Foreskin keratinocyte (primary cell): ENCODE measurements at places on chromosomes 7 and 10. TPM values are rescaled to one million over a fixed set of nuclear protein-coding genes. Genes with fewer than 3 reads are reported as not detected.

The RAB19 gene
- total RNA-seq = 0.21 TPM in 1 of 2 replicates, not detected in the other

The ASZ1 gene
- not detected in 2 replicates for total RNA-seq

The BAMBI gene
- 3.6 and 6.8 TPM in 2 replicates for total RNA-seq

The CC2D2B gene
- total RNA-seq = 0.24 TPM in 1 of 2 replicates, not detected in the other

The ANK3 gene
- total RNA-seq = 10.1 and 11.6 TPM in 2 replicates

The GPR146 gene
- total RNA-seq = not detected in 2 replicates

The AGR2 gene
- 0.92 and 2.3 TPM in 2 replicates for total RNA-seq

The LRIT1 gene
- not detected in 2 replicates for total RNA-seq

The ADD3 gene
- 30.2 and 30.3 TPM in 2 replicates for total RNA-seq

The FBXL13 gene
- total RNA-seq = 0.17 and 0.35 TPM in 2 replicates

The CALCR gene
- not detected in 2 replicates for total RNA-seq

The POLR2J3 gene
- total RNA-seq = 22.0 and 30.0 TPM in 2 replicates

The CYP2C19 gene
- total RNA-seq = not detected in 2 replicates

The COL26A1 gene
- total RNA-seq = not detected in 2 replicates

The SFMBT2 gene
- 1.2 and 1.4 TPM in 2 replicates for total RNA-seq

The SLC39A12 gene
- total RNA-seq = not detected in 2 replicates

The NUDT13 gene
- total RNA-seq = 1.2 TPM in 2 replicates

The IDI2 gene
- total RNA-seq = not detected in 2 replicates

The RNF148 gene
- not detected in 2 replicates for total RNA-seq

The AGBL3 gene
- 0.63 and 1.3 TPM in 2 replicates for total RNA-seq

The SFTPA1 gene
- not detected in 2 replicates for total RNA-seq

The SLC26A5 gene
- not detected in 2 replicates for total RNA-seq

The PRPS1L1 gene
- not detected in 2 replicates for total RNA-seq

The PILRA gene
- 0.25 and 0.37 TPM in 2 replicates for total RNA-seq

The HOXA5 gene
- 3.8 and 4.3 TPM in 2 replicates for total RNA-seq

The GFRA1 gene
- 0.03 TPM in 1 of 2 replicates, not detected in the other for total RNA-seq

The MMP21 gene
- not detected in 2 replicates for total RNA-seq

The R3HCC1L gene
- total RNA-seq = 12.6 and 13.9 TPM in 2 replicates

The OR2A1 gene
- total RNA-seq = not detected in 2 replicates

The PLOD3 gene
- total RNA-seq = 77.6 and 80.6 TPM in 2 replicates
